ENCODE measurements at places on chromosomes 6 and 20.

DNA sequence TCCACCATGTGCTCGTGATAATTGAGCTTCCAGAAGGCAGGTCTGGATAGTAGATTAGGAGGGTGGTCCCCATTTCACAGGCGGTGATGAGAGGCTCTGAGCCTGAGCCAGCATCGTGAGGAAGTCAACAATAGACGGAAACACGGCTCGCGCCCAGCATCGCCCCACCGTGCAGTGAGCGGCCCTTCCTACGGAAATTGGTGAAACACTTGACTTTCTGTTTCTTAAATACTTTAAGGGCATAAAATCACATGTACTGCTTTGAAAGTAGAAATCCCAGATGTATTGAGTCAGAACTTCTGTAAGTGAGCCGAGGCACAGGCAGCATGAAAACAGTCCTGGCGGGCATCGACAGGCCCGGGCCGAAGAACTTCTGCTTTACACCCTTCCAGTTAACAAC is 4.3 kb upstream of the KIF25 start:
- DNase-seq = no peak

DNA sequence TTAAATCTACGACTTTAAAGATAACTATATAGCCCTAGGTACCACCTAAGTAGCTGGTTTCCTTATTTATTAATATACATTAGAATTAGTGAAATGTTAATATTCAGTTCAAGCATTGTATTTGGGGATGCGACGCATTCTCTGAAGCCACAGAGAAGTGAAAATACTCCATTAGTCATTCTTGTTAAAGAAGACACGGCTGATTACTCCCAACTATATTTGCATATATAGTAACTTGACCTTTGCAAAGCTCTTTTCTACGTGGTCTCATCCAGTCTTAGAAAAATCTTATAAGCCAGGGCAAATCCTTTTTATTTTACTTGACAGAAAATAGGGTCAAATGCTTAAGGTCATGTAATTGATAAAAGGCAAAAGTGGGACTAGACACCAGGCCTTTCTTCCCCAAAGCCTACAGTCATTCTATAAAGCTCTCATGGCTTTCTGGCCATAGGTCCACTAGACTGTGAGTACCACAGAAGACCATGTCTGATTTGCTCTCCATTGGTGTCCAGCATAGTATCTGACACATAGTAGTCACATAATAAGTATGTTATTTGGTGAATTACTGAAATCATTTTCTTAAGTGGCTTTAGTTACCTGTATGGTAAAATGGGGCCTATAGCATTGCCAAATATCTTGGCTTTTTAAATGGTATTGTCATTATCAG is 11.3 kb downstream of the ZHX3 start:
- no peak for DNase-seq

DNA sequence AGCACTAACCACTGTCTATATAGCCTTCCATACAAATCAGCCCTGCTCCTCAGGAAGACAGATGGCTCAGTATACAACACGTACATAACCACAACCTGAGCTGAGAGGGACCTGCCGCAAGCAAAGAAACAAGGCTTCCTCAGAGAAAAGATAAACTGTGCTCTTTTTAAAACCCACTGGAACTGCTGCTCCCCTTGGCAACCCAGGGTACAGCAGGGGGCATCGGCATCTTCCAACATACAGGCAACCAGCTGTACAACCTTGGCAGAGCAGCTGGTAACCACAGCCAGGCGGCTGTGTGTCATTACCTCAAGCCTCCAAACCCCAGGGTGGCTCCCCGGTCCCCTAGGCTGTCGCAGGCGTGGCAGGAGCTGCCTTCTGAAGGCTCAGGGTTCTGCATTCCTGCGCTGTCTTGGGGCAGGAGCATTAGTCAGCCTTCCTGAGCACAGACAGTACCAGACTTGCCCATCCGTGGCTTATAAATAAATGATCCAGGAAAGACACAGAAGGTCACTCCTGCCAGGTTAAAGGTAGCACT is 249.5 kb downstream of the ADGRG6 start:
- peak; percentile 52 for DNase-seq

DNA sequence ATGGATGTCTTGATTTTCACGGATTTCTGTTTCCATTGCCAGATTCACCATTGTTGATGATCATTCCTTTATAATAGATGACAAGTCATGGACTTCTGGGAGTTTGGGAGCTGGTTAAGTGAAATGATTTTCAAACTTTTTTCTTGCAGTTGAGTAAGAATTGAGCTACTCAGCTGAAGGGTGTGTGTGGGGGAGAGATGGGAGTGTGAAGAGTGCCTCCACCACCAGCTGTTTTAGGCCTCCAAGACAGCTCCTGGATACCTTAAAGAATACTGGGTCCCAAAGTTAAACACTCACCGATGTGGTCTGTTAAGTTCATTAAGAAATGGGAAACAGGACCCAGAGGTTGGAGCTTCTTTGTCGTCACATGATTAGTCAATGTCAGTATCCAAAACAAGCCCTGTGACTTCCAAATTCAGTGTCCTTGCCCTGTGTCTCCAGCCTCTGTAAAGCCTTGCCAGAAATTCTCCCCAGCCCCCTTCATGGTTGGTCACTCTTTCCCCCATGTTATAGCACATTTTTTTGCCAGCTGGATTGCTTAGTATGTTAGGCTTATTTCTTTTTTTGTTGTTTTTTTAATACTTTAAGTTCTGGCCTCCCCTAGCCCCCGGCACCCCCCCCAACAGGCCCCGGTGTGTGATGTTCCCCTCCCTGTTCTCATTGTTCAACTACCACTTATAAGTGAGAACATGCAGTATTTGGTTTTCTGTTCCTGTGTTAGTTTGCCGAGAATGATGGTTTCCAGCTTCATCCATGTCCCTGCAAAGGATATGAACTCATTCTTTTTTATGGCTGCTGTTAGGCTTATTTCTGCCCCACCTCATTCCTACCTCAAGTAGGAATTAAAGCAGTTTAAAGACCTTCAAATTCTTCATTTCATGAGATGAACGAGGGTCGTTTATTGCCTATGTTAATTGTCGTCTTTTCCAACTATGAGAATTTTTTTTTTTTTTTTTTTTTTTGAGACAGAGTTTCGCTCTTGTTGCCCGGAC is 26.9 kb downstream of the BICRAL start:
- DNase-seq = no peak

- DNase-seq = peak; percentile 54
Measured at GRCh38 chr6:41147917-41148316, 6.2 kb downstream of the TREML1 start.

DNA sequence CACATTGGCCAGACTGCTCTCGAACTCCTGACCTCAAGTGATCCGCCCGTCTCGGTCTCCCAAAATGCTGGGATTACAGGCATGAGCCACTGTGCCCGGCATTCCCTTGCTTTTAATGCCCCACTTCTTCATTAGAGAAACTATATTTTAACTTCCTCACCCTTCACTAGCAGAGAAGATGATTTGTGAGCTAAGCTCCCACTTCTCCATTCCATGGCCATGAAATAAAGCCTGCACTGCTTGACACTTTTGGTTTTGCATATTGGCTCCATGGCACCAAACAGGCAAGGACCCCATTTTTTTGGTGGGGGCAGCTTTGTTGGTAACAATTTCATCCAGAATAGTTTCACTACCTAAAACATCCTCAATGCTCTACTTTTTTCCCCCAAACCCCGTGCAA is 145.3 kb downstream of the TFAP2B start:
- no peak for DNase-seq

GRCh38 chr6:126529637-126530362 is 189.9 kb downstream of the CENPW start:
- no peak for DNase-seq

GRCh38 chr20:33540427-33540826 is 50.5 kb downstream of the CBFA2T2 start:
- no peak for DNase-seq

DNA sequence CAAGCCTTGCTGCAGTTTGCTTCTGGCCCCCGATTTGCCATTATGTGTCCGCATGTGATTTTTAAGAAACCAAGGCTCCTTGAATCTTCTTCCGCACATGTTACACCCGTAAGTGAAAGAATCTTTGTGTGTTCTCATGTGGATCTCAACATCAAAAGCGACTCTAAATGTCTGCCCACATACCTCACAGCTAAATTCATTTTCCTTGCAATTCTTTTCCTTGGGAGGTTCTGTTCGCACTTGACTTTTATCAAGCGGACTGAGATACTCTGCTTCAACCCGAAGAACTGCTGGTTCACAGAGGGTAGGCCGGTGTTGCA is 11.4 kb downstream of the ZNF217 start:
- no peak for DNase-seq

Measured in WERI-Rb-1 (cell line).